Neural crest cell (in vitro differentiated cells): ENCODE measurements at places on chromosomes 3 and 15.

- no peak for DNase-seq
These were observed 28.3 kb downstream of the PDCD6IP start for GRCh38 chr3:33826688-33827087.

DNA sequence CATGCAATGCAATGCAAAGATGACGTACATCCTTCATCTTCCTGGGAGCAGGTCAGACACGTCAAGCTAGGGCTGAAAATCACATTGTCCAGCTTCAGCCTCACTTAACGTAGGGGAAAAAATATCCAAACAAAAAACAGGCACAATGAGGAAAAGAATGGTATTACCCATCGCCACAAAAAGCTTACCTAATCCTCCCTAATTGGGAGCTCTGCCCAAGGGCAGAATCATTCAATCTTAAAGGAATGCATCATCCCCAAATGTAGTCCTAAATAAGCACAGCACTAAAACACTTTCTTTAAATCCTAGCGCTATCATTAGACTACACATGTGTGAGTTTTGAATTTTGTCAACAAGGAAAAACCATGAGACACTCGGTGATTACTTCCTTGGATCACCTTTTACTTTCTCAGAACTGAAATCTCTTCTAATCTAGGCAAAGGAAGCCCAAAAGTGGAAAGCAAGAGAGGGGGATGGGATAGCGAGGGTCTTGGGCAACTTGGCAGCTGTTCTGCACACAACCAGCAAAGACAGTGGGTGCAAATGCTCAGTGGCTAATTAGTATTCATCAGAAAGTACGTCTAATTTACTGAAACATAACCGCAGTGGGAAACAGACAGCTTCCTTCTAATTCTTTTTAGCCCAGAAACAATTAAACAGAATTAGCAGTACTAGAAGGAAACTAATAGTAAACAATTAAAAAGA is 87.4 kb downstream of the ADAMTS9 start:
- DNase-seq, result no peak

DNA sequence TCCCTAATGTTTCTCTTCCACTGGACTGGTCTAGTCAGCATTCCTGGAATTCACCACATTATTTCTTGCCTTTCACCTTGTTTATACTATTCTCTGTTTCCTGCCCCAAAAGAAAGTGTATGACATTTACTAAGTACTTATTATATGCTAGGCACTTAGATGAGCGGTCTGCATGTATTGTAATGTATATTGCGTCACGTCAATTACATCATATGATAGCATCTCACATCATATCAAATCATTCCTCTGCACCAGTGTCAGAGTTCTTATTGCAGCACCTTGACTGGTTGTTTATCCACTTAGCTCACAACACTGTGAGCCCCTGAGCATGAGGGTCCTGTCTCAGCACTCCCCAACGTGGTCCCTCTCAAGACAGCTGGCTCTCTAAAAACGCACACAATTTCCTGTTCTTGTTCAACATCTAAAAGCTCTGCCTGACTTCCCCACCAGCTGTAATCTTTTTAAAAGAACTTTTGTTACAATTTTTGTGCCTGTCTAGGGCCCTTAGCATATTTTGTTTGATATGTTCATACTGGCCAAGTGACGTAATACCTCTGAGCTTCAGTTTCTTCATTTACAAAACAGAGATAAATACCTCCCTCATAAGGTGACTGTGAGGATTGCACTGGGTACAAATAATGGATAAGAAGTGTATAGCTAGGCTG is 58.8 kb downstream of the ARHGAP31 start:
- no peak for DNase-seq

- DNase-seq, result no peak
These were observed 672.0 kb downstream of the PLOD2 start for GRCh38 chr3:145489011-145489410.

DNA sequence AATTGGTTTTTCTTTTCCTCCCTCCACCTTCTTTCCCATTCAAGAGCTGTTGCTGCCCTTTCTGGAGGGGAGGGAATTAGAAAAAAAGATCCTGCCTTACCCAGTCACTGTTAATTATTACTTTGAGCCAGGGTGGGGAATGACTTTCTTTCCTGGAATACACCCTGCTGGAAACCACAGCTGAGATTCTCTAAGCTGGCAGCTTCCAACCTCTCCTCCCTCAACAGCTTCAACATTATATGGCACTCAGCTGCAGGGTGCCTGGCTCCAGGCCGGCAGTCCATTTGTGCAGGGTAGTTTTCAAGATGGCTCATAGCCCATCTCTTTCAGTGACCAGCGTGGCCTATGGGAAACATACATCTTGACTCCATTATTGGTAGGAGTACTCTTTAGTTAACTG is 105.8 kb downstream of the UBE3A start:
- DNase-seq, result no peak

DNA sequence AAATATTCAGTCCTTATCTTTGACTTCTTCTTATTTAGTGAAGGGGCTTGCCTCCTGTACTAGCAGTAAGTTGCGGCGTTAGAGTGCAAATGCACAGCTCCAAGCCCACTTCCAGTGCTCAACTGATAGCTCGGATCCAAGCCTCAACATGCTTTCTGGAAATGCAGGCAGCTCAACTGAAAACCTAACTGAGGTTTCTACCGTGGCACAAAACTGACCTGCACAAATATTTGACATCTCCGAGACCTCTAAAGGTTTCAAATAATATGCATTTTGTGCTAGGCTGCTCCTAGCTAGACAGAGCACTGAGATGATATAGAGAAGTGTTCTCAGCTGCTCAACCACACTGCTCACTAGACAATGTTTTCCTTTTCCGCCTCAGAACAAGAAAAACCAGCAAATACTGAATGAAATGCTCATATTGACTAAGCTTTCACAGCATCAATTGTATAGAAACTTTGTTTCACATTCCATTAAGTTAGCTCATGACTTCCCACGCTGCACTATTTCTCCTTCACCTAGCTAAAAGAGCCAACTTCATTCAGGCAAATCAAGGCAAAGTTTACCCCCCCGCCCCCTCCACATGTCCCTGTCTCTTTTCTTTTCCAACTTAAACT is 822 bp downstream of the ZNF385D start:
- DNase-seq, result no peak

GRCh38 chr3:194472290-194472920 is 14.4 kb downstream of the ATP13A3 start:
- no peak for DNase-seq

GRCh38 chr3:186785495-186786018 is 2.2 kb downstream of the EIF4A2 start:
- no peak for DNase-seq

GRCh38 chr3:197746801-197747237 is 2.9 kb upstream of the FYTTD1 start:
- DNase-seq, result no peak

DNA sequence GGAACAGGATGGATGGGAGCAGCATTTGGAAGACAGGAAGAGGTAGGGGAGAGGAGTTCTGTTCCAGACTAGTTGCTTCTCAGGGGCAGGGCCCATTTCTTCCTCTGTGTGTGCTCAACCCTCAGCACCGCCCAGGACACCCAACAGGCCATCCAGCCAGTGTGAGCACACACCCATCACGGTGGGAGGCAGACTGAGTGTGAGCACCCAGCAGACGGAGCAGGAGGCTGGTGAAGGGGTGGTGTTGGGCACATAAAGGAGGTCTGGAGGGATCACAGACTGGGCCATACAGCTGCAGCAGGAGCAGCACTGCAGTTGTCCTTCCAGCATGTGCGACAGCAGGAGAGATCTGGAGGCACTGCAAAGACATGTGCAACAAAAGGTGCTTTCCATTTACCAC is 88.4 kb upstream of the PLXNA1 start:
- no peak for DNase-seq

GRCh38 chr3:99842826-99843589 is 25.3 kb downstream of the CMSS1 start:
- DNase-seq, result no peak

DNA sequence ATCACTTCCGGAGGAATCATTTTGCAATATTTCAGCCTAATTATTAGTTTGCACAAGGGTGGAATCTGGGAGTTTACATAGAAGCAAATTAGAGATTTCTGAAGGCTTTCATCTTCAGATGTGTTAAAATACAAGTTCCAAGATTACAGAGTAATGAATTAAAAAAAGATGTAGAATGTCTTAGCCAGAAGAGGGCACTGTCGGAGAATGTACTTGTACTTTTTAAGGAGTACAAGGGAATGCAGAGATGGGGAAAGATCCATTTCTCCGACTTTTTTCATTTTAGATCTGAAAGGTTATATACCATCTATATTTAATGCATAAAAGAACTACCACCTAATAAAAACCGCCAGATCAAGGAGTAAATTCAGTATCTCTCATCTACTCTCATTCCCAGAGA is 43.1 kb upstream of the WDR5B start:
- DNase-seq, result no peak

DNA sequence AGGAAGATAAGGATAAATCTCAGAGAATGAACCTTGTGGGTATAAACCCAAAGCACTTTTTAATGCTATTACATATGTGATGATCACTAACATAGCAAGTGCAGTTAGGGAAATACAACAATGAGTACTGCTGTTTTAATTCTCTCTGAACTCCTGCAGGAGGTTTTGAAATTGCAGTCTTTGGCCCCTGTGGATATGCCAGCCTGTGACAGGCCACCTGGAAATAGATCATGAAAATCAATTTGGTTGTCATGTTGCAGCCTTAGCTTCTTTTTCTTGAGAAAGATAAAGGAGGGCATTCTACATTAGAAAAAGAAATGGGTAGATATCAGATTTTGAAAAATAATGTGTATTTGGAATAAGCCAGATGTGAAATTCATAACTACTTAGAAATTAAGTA is 103.6 kb downstream of the RSRC1 start:
- no peak for DNase-seq

- no peak for DNase-seq
These were observed 1.5 kb downstream of the DIS3L start for GRCh38 chr15:66294932-66295235.
